Activated naive CD8-positive, alpha-beta T cell treated with anti-CD3 and anti-CD28 coated beads, Interleukin-2, amount 10 ng/mL, durations not matched to agents 7 days and 5 days (primary cell): ENCODE measurements at places on chromosomes 11 and 22.

GRCh38 chr11:128940603-128941002 is 2.1 kb downstream of the TP53AIP1 start:
- no peak for DNase-seq

DNA sequence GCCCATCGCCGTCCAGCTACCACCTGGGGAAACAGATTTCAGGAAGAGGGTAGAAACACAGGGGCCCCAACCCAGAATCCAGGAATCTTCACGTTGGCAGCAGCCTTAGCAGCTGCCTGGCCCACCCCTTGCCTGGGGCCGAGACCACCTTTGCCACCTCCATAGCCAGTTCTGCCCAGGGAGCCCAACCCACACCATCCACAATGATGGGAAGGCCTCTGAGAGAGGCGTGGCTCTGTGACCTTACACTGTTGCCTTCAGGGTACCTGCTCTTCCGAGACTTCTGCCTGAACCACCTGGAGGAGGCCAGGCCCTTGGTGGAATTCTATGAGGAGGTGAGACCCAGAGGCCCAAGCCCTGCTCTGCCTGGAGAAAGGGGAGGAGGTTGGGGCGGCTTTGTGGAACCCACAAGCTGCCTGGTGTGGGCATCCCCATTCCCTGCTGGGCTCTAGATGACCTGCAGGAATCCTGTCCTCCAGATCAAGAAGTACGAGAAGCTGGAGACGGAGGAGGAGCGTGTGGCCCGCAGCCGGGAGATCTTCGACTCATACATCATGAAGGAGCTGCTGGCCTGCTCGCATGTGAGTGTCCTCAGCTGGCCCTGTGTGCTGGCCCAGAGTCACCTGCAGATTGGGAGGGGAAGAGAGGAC is 10.0 kb upstream of the ANKRD13D start:
- DNase-seq, result no peak

DNA sequence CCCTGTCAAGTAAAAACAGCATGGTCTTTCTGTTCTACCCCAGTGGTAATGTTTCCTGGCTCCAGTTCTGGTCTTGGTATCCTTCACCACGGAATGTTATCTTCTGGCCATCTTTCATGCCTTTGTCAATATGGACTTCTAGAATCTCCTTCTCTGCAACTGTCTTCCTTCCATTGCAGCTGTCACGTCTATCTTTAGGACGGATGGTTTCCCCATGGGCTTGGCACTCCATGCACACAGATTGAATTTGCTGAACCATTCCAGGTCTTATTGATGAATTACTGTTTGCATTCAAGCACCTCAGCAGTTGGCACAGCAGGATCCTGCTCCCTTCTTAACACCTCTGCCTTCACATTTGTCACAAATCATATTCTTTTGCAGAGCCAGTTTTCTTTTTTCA is 44.9 kb upstream of the SLC25A18 start:
- DNase-seq, result no peak

DNA sequence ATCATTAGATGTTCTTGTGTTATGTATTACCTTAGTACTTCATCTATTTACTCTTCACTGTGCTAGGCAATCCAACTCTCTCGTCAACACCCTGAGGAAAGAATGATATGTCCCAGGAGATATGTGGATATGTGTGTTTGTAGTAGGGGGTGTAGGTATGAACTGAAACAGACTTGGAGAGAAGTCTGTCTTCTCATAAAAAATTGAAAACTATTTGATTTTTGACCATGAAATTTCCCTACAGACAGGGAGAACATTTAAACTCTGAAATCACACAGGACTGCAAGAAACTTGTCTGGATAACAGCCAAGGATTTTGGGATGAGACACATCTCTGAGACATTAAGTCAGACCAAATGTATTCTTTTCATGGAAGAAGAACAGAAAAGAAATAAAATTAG is 967.0 kb upstream of the FAT3 start:
- no peak for DNase-seq

- DNase-seq, result no peak
These were observed 183.9 kb downstream of the EFCAB6 start for GRCh38 chr22:43628250-43628649.

DNA sequence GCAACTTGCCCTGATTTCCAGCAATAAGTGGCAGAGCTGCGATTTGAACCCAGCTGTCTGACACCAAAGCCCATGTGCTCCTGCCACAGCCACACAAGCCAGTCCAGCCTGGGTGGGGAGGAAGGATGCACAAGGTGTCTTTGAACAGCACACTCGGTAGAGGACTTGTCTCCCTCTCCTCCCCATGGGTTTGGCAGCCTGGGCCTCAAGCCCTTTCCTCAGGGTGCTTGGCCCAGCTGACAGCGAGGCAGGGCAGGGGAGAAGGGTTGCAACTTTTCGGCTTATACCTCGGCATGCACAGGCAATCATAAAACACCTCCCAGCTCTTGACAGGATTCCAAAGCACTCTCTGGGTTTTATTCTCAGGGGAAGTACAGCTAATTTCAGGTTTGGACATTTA is 19.3 kb downstream of the ASPHD2 start:
- DNase-seq, result no peak

DNA sequence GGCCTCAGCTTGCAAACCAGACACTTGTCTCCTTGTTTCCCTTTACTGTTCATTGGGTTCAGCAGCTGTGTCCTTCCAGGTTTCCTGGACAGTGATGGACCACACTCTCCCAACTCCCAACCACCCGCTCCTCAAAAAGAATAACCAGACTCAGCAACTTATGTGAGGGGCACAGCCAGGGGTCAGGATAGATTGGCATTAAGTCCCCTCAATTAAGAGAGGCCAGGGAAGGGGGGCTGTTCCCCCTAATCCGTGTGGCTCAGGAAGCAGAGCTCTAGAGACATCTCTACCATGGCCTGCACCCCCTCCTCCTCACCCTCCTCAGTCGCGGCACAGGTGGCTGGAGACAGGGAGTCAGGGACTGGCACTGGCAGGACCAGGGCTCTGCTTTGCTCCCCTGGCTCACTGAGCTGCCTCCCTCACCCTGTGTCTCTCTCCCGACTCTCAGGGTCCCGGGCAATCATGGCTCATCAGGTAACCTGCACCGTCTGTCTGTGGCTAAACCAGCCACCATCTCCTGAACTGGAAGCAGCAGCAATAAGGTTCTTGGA is 111.7 kb downstream of the ZNF280B start:
- no peak for DNase-seq

DNA sequence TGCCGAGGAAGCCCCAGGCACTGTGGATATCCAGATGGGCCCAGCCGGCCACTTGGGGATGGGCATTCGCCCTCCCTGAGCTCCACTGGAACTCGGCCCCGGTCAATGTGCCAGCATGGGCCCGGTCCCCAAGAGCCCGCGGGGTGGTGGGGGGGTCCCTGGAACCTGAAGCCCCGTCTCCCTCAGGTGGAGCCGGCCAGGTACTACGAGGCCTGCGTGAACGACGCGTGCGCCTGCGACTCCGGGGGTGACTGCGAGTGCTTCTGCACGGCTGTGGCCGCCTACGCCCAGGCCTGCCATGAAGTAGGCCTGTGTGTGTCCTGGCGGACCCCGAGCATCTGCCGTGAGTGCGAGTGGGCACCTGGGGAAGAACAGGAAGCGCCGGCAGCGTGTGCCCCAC is 21.2 kb downstream of the MUC5AC start:
- DNase-seq, result no peak

DNA sequence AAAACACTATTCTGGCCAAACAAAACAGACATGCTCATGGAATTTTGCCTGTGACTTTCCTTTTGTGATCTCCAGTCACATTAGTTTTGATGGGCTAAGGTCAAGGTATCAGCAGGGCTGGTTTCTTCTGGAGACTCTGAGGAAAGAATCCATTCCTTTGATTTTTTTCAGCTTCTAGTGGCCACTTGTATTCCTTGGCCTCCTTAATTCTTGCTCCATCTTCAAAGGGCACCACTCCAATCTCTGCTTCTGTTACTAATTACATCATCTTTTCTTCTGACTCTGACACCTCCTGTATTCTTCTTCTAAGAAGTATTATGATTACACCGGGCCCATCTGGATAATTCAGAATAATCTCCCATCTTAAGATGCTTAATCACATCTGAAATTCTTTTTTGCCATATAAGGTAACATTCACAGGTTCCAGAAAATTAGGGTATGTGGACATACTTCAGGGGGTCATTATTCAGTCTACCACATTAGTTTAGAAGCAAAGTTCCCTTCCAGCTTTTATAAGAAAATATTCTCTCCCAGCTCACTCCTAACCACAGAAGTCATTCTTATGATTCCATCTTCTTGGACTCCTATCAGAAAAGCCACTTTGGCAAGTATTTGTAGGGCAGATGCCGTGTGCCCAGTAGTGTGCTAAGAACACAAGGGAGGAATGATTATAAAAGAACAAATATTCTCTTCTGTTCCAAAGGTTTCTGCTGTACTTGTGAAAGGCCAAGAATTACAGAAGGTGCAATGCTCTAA is 56.4 kb upstream of the FSHB start:
- DNase-seq, result no peak

- DNase-seq, result peak; percentile 38
These were observed 585 bp downstream of the ARHGEF12 start for GRCh38 chr11:120336641-120337354.

DNA sequence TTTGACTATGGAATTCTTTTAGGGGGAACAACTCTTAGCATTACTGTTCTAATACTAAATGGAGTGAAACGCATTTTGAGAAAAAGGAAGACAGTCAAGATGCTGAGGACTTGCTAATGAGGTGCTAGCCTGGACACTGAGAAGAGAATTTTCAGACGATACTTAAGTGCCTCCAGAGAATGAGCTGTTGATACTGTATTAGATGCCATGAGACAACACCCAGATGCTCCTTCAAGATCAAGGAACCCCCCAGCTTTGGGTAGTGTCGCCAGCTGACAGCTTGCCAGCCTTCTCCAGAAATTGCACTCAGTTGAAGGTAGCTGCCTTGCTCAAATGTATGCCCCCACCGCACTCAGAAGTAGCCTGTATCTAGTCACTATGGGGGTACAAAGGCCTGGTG is 52.5 kb upstream of the SLC36A4 start:
- no peak for DNase-seq

- no peak for DNase-seq
These were observed 21.6 kb upstream of the BID start for GRCh38 chr22:17795661-17796548.

- no peak for DNase-seq
These were observed 15.1 kb upstream of the SLC25A18 start for GRCh38 chr22:17548010-17548755.

DNA sequence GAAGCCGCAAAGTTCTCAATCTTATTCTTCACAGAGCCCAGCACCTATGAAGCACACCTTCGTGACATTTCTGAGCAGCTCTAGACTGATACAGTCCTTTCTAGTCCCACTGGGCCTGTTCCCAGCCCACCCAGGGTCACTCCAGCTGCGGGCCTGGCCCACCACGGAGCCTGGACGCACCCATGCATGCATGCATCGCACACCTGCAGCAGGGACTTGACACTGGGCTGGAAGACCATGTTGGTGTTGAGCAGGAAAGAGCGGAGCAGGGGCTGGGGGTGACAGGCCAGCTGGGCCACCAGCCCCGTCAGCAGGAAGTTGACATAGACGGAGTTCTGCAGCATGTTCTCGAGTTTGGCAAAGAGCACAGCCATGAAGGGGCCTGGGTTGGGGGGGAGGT is 9.2 kb downstream of the C11orf42 start:
- no peak for DNase-seq

DNA sequence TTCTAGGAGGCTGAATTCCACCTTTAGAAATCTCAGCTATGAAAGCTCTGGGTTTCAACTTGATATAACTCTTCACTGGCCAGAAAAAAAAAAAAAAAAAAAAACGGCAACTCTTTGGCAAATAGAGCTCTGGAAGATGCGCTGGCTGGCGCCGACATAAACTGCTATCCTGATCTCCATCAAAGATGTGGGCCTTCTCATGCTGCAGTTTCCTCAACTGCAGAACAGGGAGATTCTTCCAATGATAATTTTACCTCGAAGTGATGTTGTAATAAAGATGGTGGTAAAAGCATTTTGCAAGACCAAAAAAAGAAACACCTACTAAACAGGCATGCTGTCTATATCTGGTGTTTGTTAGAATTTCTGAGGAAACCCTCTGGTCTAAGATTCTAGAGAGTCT is 20.3 kb downstream of the FLI1 start:
- no peak for DNase-seq

- DNase-seq, result no peak
These were observed 8.5 kb downstream of the ST14 start for GRCh38 chr11:130168105-130168504.

DNA sequence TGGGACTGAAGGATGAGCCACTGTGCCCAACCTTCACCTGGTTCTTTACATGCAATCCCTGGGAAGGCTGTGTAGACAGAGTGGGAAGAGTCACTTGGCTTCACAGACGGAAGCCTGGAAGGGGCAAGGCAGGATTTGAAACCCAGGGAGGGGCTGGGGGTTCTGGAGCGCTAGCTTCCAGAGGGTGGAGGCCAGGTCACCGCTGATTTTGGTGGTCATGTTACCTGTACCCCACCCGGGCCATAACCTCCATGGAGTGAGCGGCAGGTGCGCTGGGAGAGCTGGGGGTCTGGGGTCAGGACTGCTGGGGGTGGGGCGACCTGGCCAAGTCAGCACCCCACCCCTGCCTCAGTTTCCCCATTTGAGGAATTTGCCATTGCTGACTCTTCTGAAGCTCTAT is 38.3 kb downstream of the PDGFB start:
- DNase-seq, result peak; percentile 17

DNA sequence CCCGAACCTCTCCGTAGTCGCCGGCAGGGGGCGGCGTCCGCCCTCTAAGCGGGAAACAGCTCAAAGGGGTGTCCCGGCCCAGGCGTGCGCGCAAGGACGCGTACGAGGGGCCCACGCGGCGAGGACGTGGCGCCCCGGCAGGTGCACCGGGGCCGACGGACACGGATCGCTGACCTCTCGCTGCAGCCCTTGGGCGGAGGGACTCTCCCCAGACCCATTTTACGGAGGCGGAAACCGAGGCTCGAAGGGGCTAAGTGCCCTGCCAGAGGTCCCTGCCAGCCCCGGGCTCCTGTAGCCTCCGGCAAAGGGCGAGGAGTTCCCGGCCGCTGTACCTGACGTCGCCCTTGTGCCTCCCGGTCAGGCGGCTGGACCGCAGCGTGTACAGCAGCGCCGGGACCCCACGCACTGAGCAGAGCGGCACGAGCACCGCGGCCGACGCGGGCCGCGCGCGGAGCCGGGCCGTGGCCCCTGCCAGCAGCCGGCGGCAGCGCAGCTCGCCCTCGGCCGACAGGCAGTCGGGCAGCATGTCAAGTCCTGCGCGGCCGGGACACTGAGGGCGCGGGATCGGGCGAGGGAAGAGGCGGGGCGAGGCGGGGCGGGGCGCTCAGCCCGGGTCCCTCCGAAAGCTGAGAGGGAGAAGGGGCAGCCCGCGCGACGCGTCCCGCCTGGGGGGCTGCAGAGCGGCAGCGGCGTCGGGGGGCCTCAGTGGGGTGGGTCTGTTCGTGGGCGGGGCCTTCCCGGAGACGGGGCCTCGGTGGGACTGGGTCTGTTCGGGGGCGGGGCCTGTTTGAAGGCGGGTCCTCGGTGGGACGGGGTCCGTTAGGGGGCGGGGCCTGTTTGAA is at the start of gene NUDT8:
NUDT8 (minus strand) TSS at position 552 of the 842 bp plus-strand sequence; CDS start at position 526, 26 bp downstream.
- DNase-seq, result peak; percentile 95

GRCh38 chr11:106238704-106239360 is 161.4 kb downstream of the AASDHPPT start:
- no peak for DNase-seq
